Stimulated activated CD4-positive, alpha-beta T cell treated with anti-CD3 and anti-CD28 coated beads, Interleukin-15, amount 100 ng/mL, for 1 hour (primary cell): ENCODE measurements at places on chromosomes 13 and 19.

GRCh38 chr13:37348916-37349643 lies 243.6 kb upstream of the CSNK1A1L start:
- no peak for DNase-seq

DNA sequence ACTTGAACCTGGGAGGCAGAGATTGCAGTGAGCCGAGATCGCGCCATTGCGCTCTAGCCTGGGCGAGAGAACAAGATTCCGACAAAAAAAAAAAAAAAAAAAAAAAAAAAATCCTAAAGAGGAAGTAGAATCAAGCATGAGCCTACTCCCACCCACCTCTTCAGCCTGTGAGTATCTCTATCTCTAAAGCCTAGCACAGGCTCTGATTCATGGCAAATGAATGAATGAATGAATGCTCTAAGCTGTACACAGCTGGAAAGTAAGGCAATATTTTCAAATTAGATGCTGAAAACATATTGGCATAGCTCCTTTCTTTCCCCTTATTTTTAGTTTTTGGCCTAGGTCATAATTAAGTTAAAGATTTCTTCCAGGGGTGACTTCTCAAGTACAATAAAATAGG lies 35.7 kb upstream of the FAM216B start:
- no peak for DNase-seq

DNA sequence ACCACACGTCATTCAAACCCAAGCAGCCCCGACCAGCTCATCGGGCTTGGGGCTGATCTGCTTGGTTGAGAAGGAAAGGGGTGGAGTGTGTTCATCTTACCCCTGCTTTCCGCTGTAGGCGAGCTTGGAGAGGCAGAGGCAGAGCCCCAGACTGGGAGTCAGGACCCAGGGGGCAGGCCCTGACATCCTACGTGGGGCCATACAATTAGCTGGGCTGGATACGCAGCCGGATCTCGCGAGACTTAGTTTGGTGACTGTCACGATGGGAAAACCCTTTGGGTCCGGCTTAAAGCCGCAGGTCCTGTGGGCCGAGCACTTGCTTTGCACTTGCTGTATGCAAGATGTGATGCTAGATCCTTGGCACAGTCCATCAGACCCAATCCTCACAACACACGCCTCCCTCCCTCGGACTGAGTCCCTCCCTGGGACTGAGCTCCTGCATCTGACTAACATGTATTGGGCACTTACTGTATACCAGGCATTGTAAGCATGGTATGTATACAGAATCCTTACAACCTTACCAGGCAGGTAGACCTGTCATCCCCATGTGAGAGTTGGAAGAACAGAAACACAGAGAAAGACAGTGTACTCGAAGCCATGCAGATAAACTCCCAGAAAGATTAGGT lies 3.7 kb downstream of the CEACAM16 start:
- DNase-seq = no peak

- no peak for DNase-seq
These were observed 5.7 kb downstream of the XRCC1 start for GRCh38 chr19:43569657-43570056.

- no peak for DNase-seq
These were observed 102.4 kb downstream of the KCTD12 start for GRCh38 chr13:76783798-76784197.

- DNase-seq = no peak
These were observed 16.2 kb downstream of the PKN1 start for GRCh38 chr19:14449321-14449720.

DNA sequence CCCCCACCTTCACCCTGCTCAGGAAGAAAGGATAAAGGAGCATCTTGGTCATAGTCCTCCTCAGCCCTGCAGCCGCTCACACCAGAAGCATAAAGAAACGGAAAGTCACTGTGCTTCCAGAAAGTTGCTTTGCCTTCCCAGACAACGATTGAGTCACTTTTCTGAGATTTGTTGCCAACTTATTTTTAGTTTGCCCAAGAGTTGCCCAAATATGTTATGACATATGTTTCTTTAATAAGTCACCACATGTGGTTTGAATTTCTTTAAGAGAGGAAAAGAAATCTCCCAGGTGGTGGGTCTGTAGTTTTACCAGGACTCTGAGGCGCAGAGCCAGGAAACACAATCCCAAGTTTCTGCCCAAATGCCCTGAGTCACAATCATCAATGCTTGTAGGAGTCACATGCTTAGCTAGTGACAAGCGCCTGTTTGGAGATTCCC lies 63.4 kb upstream of the LRCH1 start:
- DNase-seq = no peak

DNA sequence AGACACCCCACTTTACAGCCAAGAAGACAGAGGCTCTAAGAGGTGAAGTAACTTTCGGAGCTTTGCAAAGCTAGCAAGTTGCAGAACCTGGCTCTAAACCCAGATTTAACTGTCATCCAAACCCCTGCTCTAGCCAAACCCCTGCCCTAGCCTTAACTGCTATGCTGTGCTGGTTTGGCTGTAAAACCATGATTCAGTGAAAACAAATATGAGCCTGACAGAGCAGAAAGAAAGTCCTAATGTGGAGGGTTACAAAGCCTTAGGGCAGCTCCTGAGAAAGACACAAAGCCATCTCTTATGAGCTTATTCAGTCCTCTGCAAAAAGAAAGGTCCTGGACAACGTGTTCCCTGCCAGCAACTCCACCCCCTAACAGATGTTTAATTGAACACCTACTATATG lies 172.8 kb downstream of the KATNAL1 start:
- no peak for DNase-seq

GRCh38 chr13:31747966-31748365 lies 8.6 kb downstream of the RXFP2 start:
- no peak for DNase-seq

- DNase-seq = no peak
These were observed 12.6 kb downstream of the FSD1 start for GRCh38 chr19:4316956-4317355.

- DNase-seq = no peak
These were observed 342.7 kb downstream of the ENOX1 start for GRCh38 chr13:43444081-43444480.

- DNase-seq = no peak
These were observed 316.2 kb downstream of the ENOX1 start for GRCh38 chr13:43470610-43471009.

DNA sequence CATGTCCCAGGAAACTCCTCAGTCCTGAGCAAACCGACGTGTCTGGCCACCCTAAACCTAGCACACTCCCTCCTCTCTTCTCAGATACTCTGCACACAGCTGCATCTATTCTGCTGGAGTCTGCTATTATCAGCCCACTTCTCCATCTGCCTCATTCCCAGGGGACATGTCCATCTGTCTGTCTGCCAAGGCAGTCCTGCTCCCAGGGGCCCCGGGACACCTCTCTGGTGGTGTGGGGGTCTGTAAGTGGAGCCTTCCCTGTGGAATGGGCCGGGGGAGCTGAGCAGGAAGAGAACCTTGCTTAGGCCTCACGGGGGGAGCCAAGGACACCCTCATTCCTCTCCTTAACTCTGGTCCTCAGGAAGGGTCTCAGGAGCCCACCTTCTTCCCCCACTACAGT lies 72.7 kb downstream of the ERICH6B start:
- DNase-seq = no peak

DNA sequence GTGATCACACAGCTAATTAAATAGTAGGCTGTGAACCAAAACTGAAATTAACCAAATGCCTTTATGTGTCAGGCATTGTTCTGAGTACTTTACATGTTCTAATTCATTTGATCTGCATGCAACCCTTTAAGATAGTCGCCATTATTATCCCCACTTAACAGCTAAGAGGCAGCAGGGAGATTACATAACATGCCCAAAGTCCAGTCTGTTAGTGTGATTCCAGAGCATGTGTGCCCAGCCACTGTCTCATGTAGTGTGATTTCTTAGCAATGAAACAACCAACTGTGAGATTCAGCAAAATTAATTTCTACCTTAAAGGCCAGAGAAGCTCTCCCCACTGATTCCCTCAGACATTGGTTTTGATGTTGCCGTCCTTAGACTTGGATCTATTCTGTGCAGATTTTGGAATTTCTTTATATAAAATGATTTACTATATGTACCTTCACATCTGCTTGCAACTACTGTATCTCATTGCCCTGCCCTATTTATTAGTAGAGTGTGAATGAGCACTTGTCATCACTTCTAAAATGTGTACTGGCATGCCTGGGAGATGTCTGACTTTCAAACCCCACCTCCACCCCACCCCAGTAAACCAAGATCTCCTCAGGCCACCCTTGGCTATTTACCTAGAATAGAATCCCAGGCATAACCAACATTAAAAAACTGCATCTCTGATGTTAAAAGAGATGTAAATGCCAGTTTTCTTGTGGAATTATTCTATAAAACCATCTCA lies 41.2 kb downstream of the POLR1D start:
- DNase-seq = no peak
